CD4-positive, alpha-beta memory T cell (primary cell): ENCODE measurements at places on chromosomes 12 and 14. TPM values are rescaled to one million over a fixed set of nuclear protein-coding genes. Genes with fewer than 3 reads are reported as not detected.

The HOXC9 gene
- total RNA-seq = not detected

The SYT1 gene
- not detected for total RNA-seq

The RPL10L gene
- total RNA-seq = not detected

The ESPL1 gene
- total RNA-seq = 0.20 TPM

The LRRC23 gene
- 9.1 TPM for total RNA-seq

The NOXRED1 gene
- total RNA-seq = 1.1 TPM

- peak; percentile 55 for DNase-seq
These were observed 119.8 kb upstream of the CPM start for GRCh38 chr12:69052613-69053408.

- no peak for DNase-seq
These were observed 145.4 kb upstream of the BMP4 start for GRCh38 chr14:54102051-54102456.

DNA sequence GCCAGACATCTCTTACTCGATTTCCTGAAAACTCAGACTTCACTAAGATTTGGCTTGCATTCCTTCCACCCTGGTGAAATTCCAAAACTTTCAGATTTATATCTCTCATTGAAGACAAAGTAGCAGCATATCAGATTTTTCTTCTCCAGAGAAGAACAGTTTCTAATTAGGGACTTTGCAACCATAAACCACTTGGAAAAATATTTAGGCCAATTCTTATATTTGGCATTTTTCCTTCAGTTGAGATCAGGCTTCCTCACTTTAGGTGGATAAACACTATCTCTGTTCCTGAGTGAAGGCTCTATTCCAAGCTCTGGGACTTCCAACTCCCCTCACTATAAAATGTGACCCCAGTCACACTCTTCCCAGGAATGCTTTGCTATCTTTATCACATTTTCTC lies 1434.3 kb upstream of the FLRT2 start:
- DNase-seq = no peak

GRCh38 chr14:54467280-54467679 lies 21.5 kb downstream of the GMFB start:
- no peak for DNase-seq

- DNase-seq = no peak
These were observed 72.5 kb downstream of the TMEM132D start for GRCh38 chr12:129831294-129831693.

GRCh38 chr12:563250-563781 lies 99.9 kb downstream of the NINJ2 start:
- DNase-seq = peak; percentile 77

DNA sequence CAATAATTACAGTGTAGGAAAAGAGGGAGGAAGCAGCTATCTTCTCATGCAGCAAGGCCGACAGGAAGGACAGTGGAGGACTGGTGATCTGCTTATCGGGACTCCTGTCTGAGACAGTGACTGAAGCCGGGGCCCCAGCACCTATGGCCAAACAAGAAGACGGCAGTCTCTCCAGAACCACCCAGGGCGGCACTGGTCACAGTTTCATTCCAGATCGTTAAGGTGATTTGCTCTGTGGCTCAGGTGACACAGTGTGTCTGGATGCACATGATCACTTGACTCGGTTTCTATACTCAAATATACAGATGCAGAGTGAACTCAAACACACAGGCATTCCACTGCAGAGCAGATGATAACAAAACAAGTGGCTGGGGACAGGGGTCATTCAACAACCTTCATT lies 52.1 kb upstream of the CORO1C start:
- DNase-seq = no peak

DNA sequence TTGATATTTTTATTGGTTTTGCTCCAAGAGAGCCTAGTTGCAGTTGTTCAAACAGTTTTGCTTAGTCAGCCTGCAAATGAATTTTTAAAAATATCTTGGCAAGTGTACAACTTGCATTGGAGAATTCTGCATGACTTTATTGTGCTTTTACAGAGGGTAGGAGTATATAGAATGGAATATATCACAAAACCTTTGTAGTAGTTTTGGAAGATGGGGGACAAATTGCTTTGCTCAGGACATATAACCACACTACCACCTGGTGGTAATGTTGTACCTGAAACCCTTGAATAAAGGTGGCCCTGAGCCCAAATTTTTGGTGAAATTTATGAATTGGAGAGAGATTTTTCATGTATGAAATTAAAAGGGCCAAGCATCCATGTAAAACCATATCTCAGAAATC lies 645.2 kb downstream of the MED13L start:
- DNase-seq = no peak

DNA sequence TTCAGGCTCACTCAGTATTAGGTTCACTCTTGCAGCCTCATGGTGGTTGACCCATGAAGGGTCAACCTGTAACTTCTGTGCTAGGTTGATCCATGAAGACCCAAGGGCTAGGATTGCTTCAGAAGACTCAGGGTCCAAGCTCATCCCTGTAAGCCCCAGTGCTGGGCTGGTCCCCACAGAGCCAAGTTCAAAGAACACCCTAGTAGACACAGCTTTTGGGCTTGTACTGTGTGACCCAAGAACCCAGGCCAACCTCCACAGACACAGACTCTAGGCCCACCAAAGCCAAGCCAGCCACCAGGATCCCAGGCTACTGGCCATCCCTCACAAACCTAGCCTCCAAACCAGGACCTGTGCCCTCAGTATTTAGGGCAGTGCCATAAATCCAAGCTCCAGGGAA lies 1020.6 kb downstream of the SLC16A7 start:
- no peak for DNase-seq
